ENCODE measurements at places on chromosomes 5 and 9.

GRCh38 chr5:80653502-80653901, 950 bp upstream of the MSH3 start:
- H3K4me3 ChIP-seq, result peak overlapping the region; percentile 96
- DNase-seq, result no peak

DNA sequence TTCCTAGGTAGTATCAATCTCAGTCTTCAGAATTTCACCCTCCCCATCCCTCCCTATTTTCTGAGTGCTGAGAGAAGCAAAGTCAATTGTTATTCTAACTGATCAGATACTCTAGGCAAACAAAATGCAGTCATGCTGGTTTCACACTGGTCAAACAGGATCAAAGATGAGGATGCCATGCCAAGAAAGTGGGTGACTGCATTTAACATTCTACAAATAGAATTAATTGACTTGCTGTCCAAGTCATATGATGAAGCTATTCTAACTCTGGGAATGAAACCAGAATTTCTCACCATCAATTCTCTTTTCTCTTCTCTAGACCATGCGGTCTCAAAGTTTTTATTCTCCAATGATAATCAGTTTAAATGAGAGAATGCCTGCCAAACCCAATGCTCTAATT, 112.5 kb downstream of the CTNND2 start:
- no peaks in the 10 kb centered on the region for H3K36me3 ChIP-seq
- H3K4me3 ChIP-seq, result no peak overlapping the region
- no peaks in the 10 kb centered on the region for H3K4me1 ChIP-seq
- no peak overlapping the region for H3K27ac ChIP-seq
- no peak for DNase-seq

DNA sequence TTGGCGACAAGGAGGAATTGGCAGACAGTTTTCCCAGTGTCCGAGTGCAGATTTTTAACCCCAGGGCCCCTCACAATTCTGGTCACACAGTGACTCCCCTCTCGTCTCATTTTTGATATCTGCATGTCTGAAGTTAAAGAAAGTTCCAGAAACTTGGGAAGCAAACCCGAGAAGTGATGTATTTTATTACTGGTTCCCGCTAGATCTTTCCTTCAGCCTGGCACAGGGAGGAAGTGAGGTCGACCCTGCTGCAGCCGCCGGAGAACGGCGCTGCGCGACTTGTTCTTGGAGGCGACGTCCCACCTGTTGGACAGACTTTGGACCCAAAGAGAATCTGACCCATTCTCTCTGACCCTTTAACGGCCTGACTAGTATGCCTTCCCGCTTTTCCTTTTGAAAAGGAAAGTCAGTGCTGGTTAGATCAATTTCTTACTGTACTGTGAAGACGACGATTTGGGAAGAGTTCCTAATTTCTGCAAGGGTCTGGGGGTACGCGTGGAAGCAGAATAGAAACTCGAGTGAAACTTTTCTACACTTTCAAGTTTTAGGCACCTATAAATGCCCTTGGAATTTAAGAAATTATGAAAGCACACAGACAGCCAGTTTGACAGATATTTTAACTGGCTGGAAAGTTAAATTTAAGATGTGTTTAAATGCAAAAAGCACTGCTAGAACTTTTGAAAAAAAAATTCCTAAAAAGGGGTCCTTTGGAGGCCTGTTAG, 744 bp downstream of the OTULIN start:
- peaks cover 33% of the 10 kb centered on the region for H3K4me1 ChIP-seq
- no peaks in the 10 kb centered on the region for H3K27me3 ChIP-seq
- peaks cover 7% of the 10 kb centered on the region for H3K36me3 ChIP-seq
- H3K27ac ChIP-seq, result peak overlapping the region; percentile 96

DNA sequence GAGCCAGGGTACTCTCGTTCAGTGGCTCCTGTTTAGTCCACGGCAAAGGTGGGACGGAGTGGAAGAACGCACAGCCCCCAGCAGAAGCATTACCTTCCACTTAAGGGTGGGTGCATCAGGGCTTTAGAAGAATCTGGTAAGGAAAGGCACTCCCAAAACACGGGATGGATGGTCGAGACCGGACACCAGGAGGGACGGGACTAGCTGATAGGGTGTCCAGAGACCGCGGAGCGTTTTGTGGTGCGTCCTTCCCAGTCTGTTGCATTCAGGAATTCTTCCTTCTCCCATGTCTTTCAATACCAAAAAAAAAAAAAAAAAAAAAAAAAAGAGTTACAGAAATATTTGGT, 545 bp upstream of the CTSV start:
- H3K36me3 ChIP-seq, result no peaks in the 10 kb centered on the region
- peaks cover 26% of the 10 kb centered on the region for H3K27me3 ChIP-seq
- H3K4me3 ChIP-seq, result peak overlapping the region; percentile 29
- peak overlapping the region; percentile 32 for H3K27ac ChIP-seq
- no peak for DNase-seq

- H3K4me1 ChIP-seq, result no peaks in the 10 kb centered on the region
- H3K27me3 ChIP-seq, result no peaks in the 10 kb centered on the region
- DNase-seq, result no peak
- no peak overlapping the region for H3K27ac ChIP-seq
- H3K4me3 ChIP-seq, result no peak overlapping the region
Measured at GRCh38 chr5:9059920-9060691, 485.8 kb downstream of the SEMA5A start.

DNA sequence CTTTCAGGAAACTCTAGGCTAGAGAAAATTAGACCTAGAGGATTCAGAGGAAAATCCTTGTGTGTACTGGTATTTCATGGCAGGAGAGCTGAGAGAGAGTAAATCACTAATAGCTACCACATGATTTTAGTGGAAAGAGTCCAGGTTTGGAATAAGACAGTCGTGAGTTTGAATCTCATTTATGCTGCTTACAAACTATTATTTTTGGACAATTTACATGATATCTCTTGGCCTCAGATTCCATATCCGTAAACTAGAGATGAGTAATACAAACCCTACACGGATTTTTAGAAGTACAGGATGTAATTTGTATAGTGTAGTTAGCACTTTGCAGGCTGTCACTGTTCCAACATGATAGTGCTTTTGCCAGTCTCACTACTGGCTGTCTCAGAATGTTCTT, 2.7 kb downstream of the IL31RA start:
- no peak for DNase-seq
- H3K27ac ChIP-seq, result peak overlapping the region; percentile 13
- H3K4me3 ChIP-seq, result no peak overlapping the region
- no peaks in the 10 kb centered on the region for H3K36me3 ChIP-seq
- H3K27me3 ChIP-seq, result no peaks in the 10 kb centered on the region
- H3K4me1 ChIP-seq, result peaks cover 15% of the 10 kb centered on the region

GRCh38 chr9:85142496-85142911, 473.0 kb downstream of the NTRK2 start:
- DNase-seq, result no peak
- H3K36me3 ChIP-seq, result no peaks in the 10 kb centered on the region
- no peak overlapping the region for H3K4me3 ChIP-seq
- no peaks in the 10 kb centered on the region for H3K27me3 ChIP-seq
- no peaks in the 10 kb centered on the region for H3K4me1 ChIP-seq

- no peaks in the 10 kb centered on the region for H3K27me3 ChIP-seq
- H3K4me1 ChIP-seq, result no peaks in the 10 kb centered on the region
- H3K4me3 ChIP-seq, result no peak overlapping the region
- no peak overlapping the region for H3K27ac ChIP-seq
Measured at GRCh38 chr9:82895822-82896110, 167.2 kb downstream of the RASEF start.

- H3K27ac ChIP-seq, result peak overlapping the region; percentile 77
- peak overlapping the region; percentile 19 for H3K4me3 ChIP-seq
- H3K27me3 ChIP-seq, result no peaks in the 10 kb centered on the region
- no peak for DNase-seq
- H3K36me3 ChIP-seq, result peaks cover 18% of the 10 kb centered on the region
Measured at GRCh38 chr5:177361418-177362291, 3.9 kb downstream of the RGS14 start.

GRCh38 chr5:2897276-2897961, 145.9 kb upstream of the IRX2 start:
- no peaks in the 10 kb centered on the region for H3K27me3 ChIP-seq
- H3K27ac ChIP-seq, result no peak overlapping the region
- no peaks in the 10 kb centered on the region for H3K4me1 ChIP-seq

GRCh38 chr5:147532156-147532555, 22.3 kb upstream of the DPYSL3 start:
- H3K27me3 ChIP-seq, result no peaks in the 10 kb centered on the region
- DNase-seq, result no peak
- H3K27ac ChIP-seq, result no peak overlapping the region
- H3K4me3 ChIP-seq, result no peak overlapping the region
- no peaks in the 10 kb centered on the region for H3K36me3 ChIP-seq

DNA sequence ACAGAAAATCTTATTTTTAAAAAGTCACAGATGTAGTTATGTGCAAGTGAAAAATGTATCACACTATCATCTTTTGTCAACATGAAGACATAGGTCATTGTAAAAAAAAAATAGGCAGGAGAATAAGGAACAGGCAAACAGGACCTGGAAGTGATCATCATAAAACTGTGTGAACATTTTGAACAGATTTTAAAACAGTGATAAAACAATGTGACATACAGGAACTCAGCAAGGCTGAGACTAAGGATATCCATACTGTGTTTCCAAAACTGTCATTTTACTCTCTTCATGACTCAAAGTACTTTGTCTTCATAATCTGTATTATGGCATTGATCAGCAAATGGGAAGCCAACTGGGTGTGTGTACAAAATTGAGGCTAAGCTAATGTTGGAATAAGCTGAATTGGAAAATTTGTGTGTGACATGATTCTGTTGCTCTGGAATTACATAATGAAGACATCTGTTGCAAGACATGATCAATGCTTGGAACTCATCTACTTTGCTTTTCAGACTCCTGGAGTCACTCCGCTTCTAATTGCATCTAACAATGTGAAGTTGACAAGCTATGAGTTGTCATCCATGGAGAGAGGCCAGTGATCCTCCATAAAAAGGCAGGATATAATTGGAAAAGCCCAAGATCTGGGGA, 978.7 kb upstream of the NUDT12 start:
- H3K4me3 ChIP-seq, result no peak overlapping the region
- no peaks in the 10 kb centered on the region for H3K4me1 ChIP-seq
- H3K36me3 ChIP-seq, result no peaks in the 10 kb centered on the region
- DNase-seq, result no peak
- H3K27me3 ChIP-seq, result no peaks in the 10 kb centered on the region

GRCh38 chr9:16258191-16258590, 612.3 kb downstream of the BNC2 start:
- H3K4me1 ChIP-seq, result no peaks in the 10 kb centered on the region
- no peak for DNase-seq
- H3K4me3 ChIP-seq, result no peak overlapping the region
- H3K36me3 ChIP-seq, result no peaks in the 10 kb centered on the region

GRCh38 chr5:980001-980588, 28.5 kb upstream of the NKD2 start:
- peaks cover 5% of the 10 kb centered on the region for H3K4me1 ChIP-seq
- no peak for DNase-seq
- no peaks in the 10 kb centered on the region for H3K36me3 ChIP-seq
- H3K27me3 ChIP-seq, result no peaks in the 10 kb centered on the region
- H3K4me3 ChIP-seq, result no peak overlapping the region
- no peak overlapping the region for H3K27ac ChIP-seq

GRCh38 chr9:72882117-72882775, 70.6 kb downstream of the ALDH1A1 start:
- no peaks in the 10 kb centered on the region for H3K27me3 ChIP-seq
- H3K4me1 ChIP-seq, result no peaks in the 10 kb centered on the region
- no peak overlapping the region for H3K4me3 ChIP-seq
- no peak for DNase-seq
- H3K36me3 ChIP-seq, result no peaks in the 10 kb centered on the region
- H3K27ac ChIP-seq, result no peak overlapping the region

GRCh38 chr5:170161069-170161468, 55.4 kb downstream of the FOXI1 start:
- H3K36me3 ChIP-seq, result no peaks in the 10 kb centered on the region
- H3K4me3 ChIP-seq, result no peak overlapping the region
- H3K27me3 ChIP-seq, result no peaks in the 10 kb centered on the region
- H3K4me1 ChIP-seq, result no peaks in the 10 kb centered on the region
